ENCODE measurements at places on chromosomes 11 and 22. TPM values are rescaled to one million over a fixed set of nuclear protein-coding genes. Genes with fewer than 3 reads are reported as not detected.

PATE4 gene
- total RNA-seq = not detected

ENTHD1 gene
- not detected for total RNA-seq

FAT3 gene
- total RNA-seq = 0.14 TPM

CACNA1I gene
- 0.41 TPM for total RNA-seq

Measured in mucosa of descending colon (tissue), 3 donors.